H54 (cell line): ENCODE measurements at places on chromosomes 11 and 22.

- no peak for DNase-seq
Observed at GRCh38 chr11:131389582-131389981, 19.2 kb downstream of the NTM start.

GRCh38 chr11:68946416-68947090 lies 34.2 kb downstream of the MRGPRD start:
- DNase-seq: peak; percentile 79

DNA sequence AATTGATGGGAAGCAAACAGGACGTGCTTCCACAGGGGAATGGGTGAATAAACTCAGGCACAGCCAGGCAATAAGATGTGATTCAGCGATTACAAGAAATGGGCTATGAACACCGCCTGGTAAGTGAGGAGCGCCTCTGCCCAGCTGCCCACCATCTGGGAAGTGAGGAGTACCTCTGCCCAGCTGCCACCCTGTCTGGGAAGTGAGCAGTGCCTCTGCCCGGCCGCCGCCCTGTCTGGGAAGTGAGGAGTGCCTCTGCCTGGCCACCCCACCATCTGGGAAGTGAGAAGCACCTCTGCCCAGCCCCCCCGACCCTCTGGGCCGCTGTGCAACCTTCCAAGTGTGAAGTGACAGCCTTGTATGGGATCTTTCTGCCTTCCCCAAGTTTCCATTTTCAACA lies 73.2 kb upstream of the PRR5 start:
- no peak for DNase-seq

GRCh38 chr11:64861227-64861975 lies 16.9 kb upstream of the CDC42BPG start:
- no peak for DNase-seq

GRCh38 chr22:50705219-50705691 lies 32.6 kb downstream of the SHANK3 start:
- DNase-seq: no peak

DNA sequence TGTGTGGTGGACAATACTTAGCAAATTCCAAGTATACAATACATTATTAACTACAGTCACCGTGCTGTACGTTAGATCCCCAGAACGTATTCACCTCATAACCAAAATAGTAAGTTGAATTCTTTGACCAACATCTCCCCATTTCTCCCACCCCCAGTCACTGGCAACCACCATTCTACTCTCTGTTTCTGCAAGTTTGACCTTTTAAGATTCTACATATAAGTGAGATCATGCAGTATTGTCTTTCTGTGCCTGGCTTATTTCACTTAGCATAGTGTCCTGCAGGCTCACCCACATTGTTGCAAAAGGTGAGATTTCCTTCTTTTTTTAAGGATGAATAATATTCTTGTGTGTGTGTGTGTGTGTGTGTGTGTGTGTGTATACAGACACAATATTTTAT lies 59.1 kb downstream of the IRAG1 start:
- DNase-seq: no peak

GRCh38 chr22:36245805-36246356 lies 6.6 kb upstream of the APOL2 start:
- no peak for DNase-seq

GRCh38 chr11:12794576-12795230 lies 120.5 kb downstream of the TEAD1 start:
- DNase-seq: no peak

DNA sequence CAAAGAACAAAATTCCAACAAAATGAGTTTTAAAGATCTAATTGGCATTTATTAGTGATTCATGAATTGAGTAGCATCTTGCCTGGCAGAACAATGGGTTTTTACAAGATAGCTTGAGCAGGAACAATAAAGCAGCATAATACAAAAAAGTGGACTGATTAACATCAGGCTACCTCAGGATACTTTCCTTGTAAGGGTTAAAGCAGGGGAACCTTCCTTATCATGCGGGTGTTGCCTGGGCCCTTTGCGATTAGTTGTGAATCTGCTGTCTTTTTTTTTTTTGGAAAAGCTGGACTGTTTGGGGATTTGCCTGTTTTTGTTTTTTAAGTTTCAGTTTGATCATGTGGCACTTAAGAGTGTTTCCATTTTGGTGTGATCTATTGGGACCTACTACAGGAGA lies 37.5 kb downstream of the EXPH5 start:
- DNase-seq: no peak

DNA sequence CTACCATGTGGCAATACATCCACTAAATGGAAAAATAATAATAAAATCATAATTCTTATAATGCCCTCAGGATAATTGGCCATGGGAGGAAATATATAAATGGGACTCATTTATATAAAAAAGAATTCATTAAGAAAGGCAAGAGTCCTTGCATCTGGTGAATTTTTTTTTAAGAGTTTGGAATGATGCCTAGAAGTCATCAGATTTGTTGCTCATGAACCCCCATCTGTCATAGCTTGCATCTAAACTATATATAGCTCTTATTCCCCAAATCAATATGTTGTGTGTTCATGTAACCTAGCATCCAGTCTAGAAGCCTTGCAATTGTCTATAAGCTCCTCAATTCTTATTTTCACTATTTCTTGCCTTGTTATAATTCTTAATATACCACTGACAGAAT lies 75.9 kb downstream of the CADM1 start:
- no peak for DNase-seq

DNA sequence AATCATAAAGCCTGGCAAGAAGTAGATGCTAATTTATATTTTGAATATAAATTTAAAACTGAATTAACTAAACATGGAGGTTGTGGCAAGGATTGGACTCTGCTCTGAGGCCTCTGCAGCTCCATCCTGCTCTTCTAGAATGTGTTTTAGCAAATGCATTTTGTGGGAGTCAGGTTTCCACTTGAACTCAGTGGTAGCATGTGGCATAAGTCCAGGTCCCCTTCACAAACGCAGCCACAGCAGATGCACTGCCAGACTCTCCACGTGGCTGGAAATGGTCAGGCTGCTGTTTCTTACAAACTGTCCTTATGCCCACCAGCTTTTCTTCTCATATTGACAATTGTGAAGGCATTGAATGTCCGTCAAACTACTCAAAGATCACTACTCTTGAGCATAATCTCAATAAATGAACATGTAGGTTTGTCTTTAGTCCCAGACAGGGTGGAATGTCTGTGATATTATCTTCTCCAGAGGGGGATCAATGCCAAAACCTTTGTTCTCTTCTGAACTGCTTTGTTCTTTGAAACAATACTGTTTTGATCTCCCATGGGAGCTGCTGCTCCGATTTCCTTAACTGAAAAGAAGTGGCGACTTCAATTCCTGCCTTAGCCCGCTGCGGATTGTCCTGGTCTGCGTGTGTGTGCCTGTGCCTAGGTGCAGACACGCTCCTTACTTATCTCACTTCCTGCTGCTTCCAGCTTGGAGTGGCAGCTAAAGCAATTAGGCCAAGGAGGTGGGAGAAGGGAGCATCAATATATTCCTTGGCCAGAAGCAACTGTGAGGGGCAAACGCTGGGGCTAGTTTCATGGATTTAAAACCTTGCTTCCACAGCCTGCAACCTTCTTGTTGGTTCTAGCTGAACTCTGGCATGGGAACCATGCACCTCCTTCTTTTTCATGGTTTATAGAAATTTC lies 24.2 kb downstream of the EIF4G2 start:
- DNase-seq: no peak

- no peak for DNase-seq
Observed at GRCh38 chr11:82719361-82720105, 14.1 kb downstream of the FAM181B start.

DNA sequence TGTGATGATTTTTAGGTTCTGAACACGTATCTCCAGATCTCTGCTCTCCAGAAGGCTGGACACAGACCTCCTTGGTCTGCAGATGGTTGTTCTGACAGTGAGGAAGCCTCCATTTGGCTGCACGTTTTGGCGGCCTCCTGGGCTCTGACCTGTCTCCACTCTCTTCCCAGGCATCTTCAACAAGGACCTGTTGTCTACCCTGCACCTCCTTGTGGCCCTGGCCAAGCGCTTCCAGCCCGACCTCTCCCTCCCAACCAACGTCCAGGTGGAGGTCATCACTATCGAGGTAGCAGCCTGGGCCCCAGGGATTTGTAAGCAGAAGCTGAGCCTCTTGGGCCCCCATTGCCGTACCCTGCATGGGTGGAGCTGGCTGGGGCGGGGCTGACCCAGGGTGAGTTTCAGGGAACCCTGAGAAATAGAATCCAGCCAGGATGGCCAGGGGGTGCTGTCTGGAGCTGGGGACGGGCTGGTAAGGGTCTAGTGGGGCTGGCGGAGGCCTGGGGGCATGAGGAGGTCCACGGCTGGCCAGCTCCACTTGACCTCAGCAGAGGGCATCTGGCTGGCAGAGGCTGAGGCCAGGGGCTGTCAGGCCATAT lies 9.8 kb downstream of the PARVG start:
- no peak for DNase-seq

DNA sequence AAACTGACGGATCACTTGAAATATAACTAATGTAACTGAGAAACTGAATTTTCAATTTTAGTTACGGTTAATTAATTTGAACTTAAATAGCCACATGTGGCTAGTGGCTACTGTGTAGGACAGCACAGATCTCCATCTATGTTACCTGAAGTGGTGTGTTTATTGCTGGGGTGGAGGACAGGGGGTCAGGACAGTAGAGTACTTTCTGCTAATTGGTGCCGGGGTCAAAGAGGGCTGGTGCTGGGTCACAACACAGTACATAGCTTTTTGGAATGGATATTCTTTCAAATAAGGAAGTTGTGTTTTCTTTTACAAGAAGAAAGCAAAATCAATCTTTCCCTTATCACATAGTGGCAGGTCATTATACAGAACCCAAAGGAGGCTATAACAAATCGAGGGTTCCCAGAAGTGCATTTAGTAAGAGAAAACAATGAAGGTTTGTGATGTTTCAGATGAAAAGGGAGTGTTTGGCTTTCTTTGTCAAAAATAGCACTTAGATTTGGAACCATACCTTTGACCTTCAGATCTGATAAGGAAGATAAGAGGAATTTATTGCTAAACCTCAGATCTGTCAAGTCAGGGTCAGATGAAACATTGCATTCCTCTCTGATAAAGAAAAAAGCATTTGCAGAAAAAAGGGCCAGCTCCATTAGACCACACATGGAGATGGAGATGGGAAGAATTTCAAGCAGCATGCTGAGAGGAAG lies 384.5 kb downstream of the AASDHPPT start:
- DNase-seq: no peak

- no peak for DNase-seq
Observed at GRCh38 chr11:121099364-121099763, 1.7 kb upstream of the TECTA start.

- DNase-seq: no peak
Observed at GRCh38 chr22:46764140-46764680, 1.8 kb downstream of the TBC1D22A start.
